Activated CD8-positive, alpha-beta memory T cell treated with anti-CD3 and anti-CD28 coated beads, Interleukin-2, amount 50 U/mL, for 4 hours (primary cell): ENCODE measurements at places on chromosomes 1 and 21.
A peak's percentile ranks its signal among the peaks of the same experiment; 100 is the strongest.

GRCh38 chr1:80639777-80640533 is 1160.8 kb upstream of the ADGRL2 start:
- DNase-seq = no peak

GRCh38 chr1:6975331-6976043 is 190.2 kb downstream of the CAMTA1 start:
- DNase-seq = no peak

- no peak for DNase-seq
Observed at GRCh38 chr21:32592929-32593502, 7.7 kb upstream of the TCP10L start.

DNA sequence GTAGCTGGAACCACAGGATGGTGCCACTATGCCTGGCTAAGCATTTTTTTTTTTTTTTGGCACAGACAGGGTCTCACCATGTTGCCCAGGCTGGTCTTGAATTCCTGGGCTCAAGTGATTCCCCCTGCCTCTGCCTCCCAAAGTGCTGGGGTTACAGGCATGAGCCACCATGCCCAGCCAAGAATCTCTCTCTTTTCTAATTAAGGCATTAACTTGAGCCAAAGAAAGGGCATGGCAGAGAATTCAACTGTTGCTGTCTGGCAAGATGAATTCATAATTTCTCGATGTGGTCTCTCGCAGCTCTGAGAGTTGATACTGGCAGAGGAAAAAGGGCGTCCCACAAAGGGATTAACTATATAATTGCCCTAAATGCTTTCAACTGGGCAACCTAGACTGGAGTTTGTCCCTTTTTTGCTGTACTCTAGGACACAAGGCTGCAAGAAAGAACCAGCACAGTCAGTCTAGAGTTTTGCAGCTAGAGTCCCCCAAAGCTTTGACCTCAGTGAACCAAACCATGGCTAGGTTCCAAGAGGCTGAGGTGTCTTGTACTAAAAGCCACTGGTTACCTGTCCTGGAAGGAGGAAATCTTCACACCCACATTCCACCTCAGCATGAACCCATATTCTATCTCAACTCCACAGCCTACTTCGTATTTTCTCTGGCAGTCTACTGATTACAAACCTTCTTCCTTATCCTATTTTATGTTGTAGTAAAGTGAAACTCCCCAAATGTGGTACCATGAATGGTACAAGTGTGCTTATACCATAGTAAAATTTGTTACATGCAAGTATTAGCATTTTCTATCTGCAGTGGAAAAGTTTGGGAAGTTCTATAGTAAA is 51.2 kb downstream of the OPTC start:
- no peak for DNase-seq

DNA sequence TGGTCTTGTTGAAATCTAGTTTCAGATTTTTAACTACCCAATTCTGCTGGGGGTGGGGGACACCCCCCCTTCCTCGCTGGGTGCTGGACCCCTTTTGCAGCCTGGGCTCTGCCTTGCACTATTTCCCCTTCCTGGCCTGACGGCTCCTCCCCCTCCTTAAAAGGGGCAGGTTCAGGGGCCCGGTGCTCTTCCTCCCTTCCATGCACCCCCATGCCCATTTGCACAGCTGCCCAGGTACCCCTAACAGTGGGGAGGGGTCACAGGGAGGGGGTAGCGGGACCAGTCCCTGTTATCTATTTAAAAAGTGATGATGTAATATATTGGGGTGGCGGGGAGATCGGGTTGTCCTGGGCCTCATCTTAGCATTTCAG is 15.3 kb downstream of the ZBTB7B start:
- DNase-seq = no peak

DNA sequence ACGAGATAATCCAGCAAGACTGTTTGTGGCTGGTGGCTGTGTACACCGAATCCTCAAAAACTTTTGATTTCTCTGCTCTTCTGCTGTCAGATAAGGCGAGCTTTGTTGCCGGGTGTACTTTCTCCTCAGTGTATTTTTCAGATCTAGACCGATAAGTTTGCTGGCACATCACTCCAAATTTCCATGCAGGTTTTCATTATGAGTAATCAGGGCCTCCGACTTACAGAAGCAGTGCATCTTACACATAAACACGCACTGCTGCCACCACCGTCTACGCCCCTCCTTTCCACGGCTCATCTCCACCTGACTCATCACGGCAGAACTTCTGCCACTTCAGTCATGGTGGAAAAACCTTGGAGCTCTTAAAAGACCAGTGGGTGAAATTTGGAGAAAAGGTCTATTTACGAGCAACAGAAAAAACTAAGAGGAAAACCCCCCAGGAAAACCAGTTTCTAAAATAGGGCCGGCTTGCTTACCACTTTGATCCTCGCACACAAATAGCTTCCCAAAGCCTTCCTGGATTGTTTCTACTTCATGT is 7.7 kb downstream of the ZBTB21 start:
- peak; percentile 51 for DNase-seq

DNA sequence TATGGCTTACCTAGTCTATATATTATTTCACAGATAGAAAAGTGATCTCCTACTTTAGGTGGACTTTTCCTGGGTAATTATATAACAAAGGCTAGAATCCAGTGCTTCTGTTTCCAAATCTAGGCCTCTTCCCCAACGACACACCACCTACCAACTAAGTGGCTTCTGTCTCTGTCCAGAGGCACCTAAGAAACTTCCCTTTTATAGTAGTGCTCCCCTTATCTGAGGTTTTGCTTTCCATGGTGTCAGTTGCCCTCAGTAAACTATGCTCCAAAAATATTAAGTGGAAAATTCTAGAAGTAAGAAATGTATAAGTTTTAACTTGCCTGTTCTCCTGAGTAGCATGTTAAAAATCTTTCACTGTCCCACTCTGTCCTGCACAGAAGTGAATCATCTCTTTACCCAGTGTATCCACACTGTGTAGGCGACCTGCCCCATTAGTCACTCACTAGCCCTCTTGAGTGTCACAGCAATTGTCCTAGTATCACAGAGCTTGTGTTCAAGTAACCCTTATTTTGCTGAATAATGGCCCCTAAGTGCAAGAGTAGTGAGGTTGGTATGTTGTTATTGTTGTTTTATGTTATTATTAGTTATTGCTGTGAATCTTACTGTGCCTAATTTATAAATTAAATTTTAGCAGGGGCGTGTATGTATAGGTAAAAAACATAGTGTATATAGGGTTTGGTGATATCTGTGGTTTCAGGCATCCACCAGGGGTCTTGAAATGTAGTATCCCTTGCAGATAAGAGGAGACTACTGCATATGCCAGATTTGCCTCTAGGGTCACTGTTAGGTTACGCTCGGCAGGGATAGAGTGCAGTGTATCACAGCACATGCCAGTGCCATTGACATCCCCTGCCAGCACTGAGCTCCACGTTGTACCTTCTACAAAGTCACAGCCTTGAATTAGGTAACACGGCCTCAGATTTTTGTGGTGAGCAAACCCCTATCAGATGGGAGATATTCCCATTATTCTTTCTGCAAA is 14.7 kb upstream of the CD53 start:
- DNase-seq = no peak

- DNase-seq = no peak
Observed at GRCh38 chr1:15895233-15895632, 47.7 kb downstream of the SPEN start.

- DNase-seq = peak; percentile 61
Observed at GRCh38 chr1:50873458-50874187, 86.4 kb downstream of the FAF1 start.

- no peak for DNase-seq
Observed at GRCh38 chr1:234975122-234975940, 153.3 kb downstream of the TOMM20 start.

DNA sequence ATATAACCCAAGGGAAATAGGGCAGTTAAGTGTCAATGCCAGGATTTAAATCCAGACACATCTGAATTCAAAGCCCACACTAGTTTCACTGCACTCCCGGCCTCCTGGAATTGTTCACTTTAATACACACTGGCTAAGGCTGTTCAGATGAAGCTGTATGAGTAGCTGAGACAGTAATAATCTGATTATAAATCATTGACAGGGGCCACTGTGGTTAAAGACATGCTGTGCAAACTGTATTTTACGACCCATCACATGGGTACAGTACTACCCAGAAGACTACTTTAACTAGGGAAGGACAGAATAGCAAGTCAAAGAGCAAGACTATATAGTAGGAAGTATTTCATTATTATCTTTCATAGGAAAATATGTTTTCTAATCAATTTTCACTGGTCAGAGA is 16.1 kb upstream of the NTNG1 start:
- DNase-seq = no peak

- peak; percentile 21 for DNase-seq
Observed at GRCh38 chr1:8217011-8217711, 100.8 kb upstream of the SLC45A1 start.

- DNase-seq = no peak
Observed at GRCh38 chr1:201788296-201788695, 40.7 kb upstream of the IPO9 start.

- no peak for DNase-seq
Observed at GRCh38 chr21:38494703-38495102, 3.6 kb downstream of the ERG start.

GRCh38 chr1:106956721-106957120 is 99.8 kb upstream of the PRMT6 start:
- DNase-seq = no peak

GRCh38 chr1:6392809-6393399 is 663 bp downstream of the ACOT7 start:
- no peak for DNase-seq

DNA sequence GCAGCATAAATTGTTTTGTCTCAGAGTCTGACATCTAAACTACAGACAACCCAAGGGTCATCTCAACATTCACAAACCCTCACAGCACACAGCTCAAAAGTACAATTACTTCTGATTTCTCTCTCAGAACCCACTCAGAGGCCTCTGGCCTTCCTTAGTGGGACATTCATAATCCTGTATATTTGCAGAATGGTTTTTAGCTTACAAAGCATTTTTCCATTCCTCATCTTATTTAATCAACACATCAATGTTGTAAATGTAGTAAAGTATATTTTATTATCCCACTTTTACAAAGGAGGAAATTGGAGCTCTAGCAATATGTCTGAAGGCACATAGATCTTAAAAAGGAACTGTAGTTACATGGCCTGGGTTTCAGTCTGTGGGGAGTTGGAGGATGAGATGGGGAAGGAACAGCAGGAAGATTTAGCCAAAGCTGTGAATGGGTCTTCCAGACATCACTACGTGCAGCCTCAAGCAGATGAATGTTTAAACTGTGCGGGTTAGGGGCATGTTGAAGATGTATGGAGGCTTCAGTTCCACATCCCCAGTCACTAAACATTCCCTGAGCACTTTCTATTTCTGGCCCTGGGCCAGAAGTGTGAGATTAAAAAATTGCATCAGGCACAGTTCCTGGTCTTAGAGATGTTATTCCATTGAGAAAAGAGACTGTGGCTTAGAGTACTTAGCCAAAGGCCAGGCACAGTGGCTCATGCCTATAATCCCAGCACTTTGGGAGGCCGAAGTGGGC is 13.3 kb downstream of the AKNAD1 start:
- DNase-seq = no peak

GRCh38 chr1:171231326-171231725 is 17.0 kb upstream of the FMO1 start:
- DNase-seq = no peak

DNA sequence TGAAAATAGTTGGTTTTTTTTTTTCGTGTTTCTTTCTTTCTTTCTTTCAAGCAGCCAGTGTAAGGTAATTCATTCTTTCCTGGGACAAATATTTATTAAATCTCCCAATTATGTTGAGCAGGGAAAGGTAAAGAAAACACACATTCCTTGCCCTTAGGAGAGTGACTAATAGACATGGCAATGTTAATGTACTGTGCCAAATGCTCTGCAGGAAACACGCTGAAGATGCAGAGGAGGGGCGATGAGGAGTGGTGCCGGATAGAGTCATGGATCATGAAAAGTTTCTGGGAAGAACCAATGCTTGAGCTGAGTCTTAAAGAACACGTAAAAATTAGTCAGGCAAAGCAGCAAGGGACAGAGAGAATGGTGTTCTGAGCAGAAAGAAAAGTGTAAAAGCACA is 199.2 kb downstream of the DNM3 start:
- DNase-seq = no peak

GRCh38 chr1:243582326-243582725 is 267.7 kb downstream of the AKT3 start:
- DNase-seq = no peak

GRCh38 chr1:178689769-178690168 is 35.3 kb upstream of the RALGPS2 start:
- no peak for DNase-seq

- no peak for DNase-seq
Observed at GRCh38 chr21:38712664-38713063, 93.1 kb upstream of the ETS2 start.

DNA sequence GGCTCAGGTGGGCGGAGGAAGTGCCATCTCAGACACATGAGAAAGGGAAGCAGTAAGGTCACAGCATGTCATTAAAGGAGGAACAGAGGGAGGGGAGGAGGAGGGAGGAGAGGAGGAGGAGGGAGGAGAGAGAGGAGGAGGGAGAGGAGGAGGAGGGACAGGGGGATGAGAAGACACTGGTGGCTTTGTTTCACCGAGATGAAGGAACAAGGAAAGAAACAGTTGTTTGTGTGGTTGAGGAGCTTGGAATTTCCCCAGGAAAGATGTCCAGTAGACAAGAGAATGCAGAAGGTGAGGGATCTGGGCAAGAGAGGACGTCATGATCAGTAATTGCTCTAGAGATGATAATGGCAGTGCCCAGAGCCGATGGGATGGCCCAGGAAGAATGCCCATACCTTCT is 97.7 kb downstream of the AJAP1 start:
- DNase-seq = no peak

- no peak for DNase-seq
Observed at GRCh38 chr1:1567891-1568291, 6.8 kb downstream of the SSU72 start.

- DNase-seq = no peak
Observed at GRCh38 chr1:221794079-221794670, 52.3 kb upstream of the DUSP10 start.

DNA sequence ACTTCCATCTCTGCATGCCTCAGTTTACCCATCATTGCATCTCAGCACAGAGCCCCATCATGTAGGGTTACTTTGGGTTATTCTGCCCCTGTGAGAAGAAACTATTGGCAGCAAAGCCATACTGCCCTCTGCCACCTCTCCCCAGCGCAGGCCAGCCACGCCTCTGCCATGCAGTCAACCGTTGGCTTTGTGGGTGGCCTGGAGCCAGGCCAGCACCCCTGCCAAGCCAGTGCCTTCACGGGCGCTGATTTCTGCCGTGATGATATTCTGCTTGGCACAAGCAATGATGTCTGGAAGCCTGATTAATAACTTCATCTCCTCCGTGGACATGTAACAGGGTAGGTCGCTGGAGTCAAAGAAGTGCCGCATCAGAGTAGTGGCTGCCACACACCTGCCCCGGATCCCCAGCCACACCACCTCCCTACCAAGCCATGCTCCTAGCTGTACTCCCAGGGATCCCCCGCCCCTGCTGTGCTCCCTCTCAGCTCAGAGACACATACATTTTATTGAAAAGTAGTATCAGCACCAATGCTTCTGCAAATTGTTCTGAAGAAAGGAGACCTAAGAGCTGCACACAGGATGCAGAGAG is 15.0 kb upstream of the CEP85 start:
- no peak for DNase-seq

- DNase-seq = no peak
Observed at GRCh38 chr1:231931146-231931545, 304.6 kb downstream of the DISC1 start.

GRCh38 chr1:209405183-209405814 is 178.2 kb upstream of the CAMK1G start:
- DNase-seq = no peak
